B cell (primary cell): ENCODE measurements at places on chromosomes 7 and 10.
A peak's percentile ranks its signal among the peaks of the same experiment; 100 is the strongest.

DNA sequence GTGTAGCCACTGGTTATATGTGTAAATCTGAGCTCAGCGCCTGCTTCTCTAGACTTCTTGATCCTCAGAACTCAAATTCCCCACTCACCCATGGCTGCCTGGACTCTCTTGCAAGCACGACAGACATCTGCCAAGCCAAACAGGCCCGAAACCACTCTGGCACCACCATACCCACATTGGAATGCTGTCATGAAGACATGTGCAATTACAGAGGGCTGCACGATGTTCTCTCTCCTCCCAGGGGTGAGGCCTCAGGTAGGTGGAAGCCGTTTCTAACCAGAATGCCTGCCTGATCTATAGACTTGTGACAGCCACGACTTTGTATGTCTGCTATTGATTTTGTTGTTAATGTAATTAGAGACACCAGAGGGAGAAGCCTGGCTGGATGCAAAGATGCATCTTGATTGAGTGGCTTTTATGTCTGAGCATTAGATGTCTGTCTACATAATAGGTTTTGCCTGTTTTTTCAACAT, 4.0 kb downstream of the BAMBI start:
- DNase-seq: no peak

- no peak for DNase-seq
These were observed 42.7 kb upstream of the PLXNA4 start for GRCh38 chr7:132618956-132619305.

- DNase-seq: no peak
These were observed 108.9 kb upstream of the CCZ1B start for GRCh38 chr7:6934981-6935380.

GRCh38 chr10:71383972-71384687, 12.6 kb upstream of the CDH23 start:
- peak; percentile 79 for DNase-seq

- DNase-seq: no peak
These were observed 25.5 kb downstream of the GNA12 start for GRCh38 chr7:2818653-2819052.

DNA sequence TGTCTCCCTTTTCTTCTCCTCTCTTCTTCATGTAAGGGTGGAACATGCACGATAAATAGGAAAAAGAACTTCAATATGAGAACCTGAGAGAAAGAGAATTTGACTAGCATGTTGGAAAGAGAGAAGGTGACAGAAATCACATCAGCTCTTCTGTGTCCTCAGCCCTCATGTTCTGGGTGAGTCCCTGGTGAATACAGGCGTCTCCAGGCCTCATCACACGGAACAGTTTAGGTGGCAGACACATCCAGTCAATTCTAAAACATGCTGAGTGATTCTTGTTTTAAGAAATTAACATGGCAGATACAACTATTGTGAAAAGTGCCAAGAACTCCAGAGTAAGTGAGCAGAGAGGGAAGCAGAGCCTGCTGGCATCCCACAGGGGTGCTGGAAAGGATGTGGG, 96.1 kb downstream of the FAM107B start:
- no peak for DNase-seq

GRCh38 chr7:23226844-23227450, 19.6 kb upstream of the GPNMB start:
- DNase-seq: no peak

DNA sequence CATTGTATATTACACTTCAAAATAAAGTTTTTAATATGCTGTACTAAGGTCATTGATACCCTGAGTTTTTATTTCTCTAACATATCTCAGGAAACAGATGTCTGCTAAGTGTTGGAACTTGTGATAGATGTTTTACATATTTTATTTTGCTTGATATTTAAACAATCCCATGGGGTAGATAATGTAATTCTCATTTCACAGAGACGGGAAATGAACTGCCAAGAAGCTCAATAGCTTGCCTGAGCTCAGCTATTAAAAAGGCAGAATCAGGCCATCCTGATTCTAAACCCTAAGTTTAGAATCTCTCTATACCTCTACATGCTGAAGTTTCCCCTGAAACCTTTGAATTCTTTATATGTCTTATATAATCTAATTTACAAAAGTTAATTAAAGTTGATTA, 126.3 kb downstream of the LRRC18 start:
- DNase-seq: no peak

- no peak for DNase-seq
These were observed 45.8 kb downstream of the CNNM1 start for GRCh38 chr10:99374972-99375371.

- no peak for DNase-seq
These were observed 12.8 kb upstream of the WIPF3 start for GRCh38 chr7:29793507-29793906.

GRCh38 chr10:84204122-84204521, 9.8 kb downstream of the CDHR1 start:
- DNase-seq: no peak

DNA sequence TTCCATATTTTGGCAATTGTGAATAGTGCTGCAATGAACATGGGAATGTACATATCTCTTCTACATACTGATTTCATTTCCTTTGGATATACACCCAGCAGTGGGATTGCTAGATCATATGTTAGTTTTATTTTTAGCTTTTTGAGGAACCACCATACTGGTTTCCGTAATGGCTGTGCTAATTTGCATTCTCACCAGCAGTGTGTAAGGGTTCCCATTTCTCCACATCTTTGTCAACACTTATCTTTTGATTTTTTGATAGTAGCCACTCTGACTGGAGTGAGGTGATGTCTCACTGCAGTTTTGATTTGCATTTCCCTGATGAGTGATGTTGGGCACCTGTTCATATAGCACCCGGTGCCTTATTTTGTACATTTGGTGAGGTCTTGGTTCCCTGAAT, 519.6 kb downstream of the REEP3 start:
- DNase-seq: no peak

DNA sequence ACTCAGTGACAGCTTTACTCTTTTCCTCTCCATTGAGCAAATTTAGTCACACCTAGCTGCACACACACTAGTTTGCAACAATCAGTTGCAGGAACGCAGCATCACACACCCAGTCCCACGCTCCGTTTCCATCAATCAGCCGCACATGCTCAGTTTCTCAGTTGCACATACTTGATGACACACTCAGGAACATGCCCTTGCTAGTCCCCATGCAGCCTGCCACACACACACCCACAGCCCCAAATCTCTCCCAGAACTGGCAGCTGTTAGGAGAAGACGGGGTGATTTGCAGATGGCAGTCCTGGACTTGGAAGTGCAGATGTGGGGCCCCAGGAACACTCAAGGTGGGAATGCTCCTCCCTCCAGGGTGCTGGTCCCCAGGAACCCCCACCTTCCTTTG, 7.7 kb downstream of the LBX1 start:
- no peak for DNase-seq

DNA sequence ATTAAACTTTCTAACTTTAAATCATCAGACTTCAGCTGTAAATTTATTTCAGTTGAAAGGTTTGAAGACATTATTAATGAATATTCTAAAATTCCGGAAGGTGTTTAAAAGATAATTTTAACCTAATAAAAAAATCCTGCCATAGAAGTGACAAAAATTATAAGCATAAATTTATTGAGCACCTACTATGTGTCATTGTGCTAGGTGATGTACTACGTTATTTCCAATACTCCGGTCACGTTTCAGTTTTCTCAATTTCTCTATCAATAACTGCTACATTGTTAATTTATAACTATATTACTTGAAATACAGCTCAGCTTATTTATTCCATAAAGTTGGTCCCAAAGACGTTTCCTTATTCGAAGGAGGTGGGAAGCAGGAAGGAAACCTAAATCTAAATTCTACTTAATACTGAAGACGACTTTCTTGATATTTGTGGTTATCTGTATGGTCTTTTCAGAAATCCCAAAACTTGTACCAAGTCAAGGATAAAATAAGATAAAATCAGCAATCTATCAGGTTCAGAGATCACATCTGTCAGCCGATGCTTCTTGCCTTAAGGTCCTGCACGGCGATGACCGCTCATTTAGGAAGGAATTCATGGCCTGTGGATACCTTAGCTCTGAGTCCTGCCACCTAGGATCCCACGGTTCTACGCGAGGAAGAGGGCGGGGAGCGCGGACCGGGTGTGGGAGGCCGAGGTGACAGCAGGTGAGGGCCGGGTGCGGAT, 1.2 kb upstream of the ZEB1 start:
- no peak for DNase-seq

- no peak for DNase-seq
These were observed 279.4 kb downstream of the TNS3 start for GRCh38 chr7:47302560-47302959.

DNA sequence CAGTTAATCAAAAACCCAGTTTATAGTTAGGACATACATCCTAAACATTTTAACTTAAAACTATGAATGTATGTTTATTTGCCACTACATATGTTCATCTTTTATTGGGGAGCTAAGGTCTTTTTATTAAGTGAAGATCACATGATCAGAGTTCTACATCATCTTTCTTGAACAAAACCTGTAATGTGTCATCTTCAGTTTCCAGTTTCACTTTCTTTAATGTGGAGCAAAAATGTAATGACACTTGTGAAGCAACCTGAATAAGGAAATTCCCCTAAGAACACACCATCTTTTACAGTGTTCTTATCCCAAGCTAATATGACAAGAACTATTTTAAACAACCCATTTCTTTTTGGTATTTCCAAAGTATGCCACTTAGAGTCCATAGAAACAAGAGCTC, 166.7 kb upstream of the BET1 start:
- peak; percentile 46 for DNase-seq

GRCh38 chr10:121493521-121493920, 104.7 kb downstream of the FGFR2 start:
- DNase-seq: no peak

DNA sequence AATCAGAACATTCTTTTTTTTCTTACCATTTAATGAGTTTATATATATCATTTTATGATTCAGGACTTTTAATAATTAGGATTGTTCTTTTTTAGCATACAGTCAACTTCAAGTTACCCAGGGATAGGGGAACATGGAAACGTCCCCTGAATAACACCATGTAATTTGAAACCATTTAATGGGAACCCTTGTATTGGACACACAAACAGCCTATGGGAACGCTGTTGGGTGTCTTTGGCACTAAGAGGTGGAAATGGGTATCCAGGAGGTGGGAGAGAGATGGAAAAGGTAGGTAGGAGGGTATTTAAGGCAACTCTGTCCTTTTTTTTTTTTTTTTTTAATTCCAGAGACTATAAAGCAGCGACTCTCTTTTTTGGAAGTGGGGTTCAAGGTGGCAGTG, 2.6 kb downstream of the LUC7L2 start:
- no peak for DNase-seq

GRCh38 chr10:9069136-9069535, 1014.6 kb downstream of the GATA3 start:
- DNase-seq: no peak

- no peak for DNase-seq
These were observed 29.4 kb upstream of the CDH23 start for GRCh38 chr10:71367271-71367670.

GRCh38 chr7:79979437-79979836, 155.2 kb upstream of the GNAI1 start:
- DNase-seq: no peak

DNA sequence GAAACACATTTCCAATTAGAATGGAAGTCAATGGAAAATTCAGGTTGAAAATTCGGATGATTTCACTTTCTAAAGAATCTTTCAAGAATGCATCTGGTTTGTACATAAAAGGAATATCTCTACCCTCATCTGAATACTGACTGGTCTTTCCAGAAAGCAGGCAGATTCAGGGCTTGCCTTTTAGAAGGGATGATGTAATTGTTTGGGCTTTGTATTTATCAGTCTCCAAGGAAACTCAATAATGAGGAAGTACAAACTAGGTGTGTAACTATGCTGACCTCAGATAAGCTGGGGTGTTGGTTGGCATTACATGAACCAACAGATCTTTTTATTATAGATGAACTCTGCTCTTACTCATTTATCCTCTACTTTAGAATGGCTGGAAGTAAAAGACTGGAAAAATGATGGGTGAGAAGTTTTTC, 24.1 kb downstream of the PDLIM1 start:
- DNase-seq: peak; percentile 88

DNA sequence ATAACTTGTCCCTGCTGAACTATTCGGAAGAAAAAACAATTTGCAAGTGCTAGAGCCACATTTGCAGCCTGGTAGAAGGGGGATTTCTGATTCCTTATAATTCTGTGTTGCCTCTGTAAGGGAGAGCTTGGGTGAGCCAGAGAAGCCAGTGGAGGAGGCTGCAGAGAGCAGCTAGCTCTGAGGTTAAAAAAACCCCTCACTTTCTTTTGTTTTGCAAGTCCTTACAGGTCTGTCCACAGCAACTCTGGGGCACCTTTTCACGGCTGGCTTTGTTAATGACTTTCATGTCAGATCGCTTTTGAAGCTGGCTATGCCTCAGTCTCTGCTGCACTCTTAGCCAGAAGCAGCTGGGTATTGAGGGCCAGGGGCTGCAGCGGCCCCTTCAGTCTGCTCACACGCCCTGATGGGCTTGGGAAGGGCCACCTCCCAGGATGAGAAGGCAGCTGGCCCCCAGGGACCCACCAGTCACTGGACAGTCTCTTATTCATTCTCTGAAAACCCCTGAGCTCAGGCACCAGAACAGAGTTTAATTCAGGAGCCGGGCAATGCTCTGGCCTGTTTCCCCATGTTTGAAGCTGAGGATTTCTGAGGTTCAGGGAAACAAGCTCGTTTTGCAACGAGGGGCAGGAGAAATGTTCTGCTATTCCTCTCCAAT, 30.9 kb downstream of the TRIM8 start:
- DNase-seq: no peak

GRCh38 chr7:108515013-108515412, 10.9 kb downstream of the PNPLA8 start:
- no peak for DNase-seq

GRCh38 chr7:29948587-29948986, 41.0 kb downstream of the SCRN1 start:
- no peak for DNase-seq

DNA sequence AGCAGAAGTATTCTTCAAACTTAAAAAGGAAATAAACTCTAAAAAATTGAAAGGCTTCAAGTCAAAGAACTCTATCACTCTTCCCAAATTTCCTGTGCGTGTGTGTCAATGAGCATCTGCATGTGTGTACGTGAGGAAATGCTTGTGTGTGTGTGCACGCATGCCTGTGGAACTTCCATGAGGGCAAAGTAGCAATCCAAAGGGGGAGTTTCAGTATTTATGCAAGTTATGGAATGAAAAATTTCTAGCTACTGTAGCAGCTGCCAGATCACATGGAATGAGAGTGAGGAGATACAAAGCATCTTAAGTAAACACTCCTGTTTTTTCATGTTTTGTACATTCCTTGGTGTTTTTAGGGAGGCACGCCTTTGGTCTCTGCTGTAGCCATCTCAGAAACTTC, 152.6 kb downstream of the RAPGEF5 start:
- no peak for DNase-seq

GRCh38 chr7:99041526-99041925, 102.4 kb downstream of the SMURF1 start:
- DNase-seq: no peak

GRCh38 chr10:77392851-77393250, 244.8 kb downstream of the KCNMA1 start:
- no peak for DNase-seq

- DNase-seq: no peak
These were observed 108.1 kb downstream of the EEPD1 start for GRCh38 chr7:36261019-36261754.
